ENCODE measurements at places on chromosomes 7 and 10. TPM values are rescaled to one million over a fixed set of nuclear protein-coding genes. Genes with fewer than 3 reads are reported as not detected.

The BLNK gene
- total RNA-seq: 3.8 TPM

The DIP2C gene
- total RNA-seq: 39.2 TPM

The CCL24 gene
- total RNA-seq: not detected

The WDFY4 gene
- total RNA-seq: 3.5 TPM

The IGFBP3 gene
- total RNA-seq: 105 TPM

The FAM237B gene
- total RNA-seq: not detected

The NSUN5 gene
- 18.4 TPM for total RNA-seq

The GPR141 gene
- total RNA-seq: 1.9 TPM

The ERVW-1 gene
- total RNA-seq: not detected

The PNLIPRP1 gene
- not detected for total RNA-seq

The METTL2B gene
- total RNA-seq: 38.6 TPM

The HOXA4 gene
- total RNA-seq: not detected

The CYP3A7 gene
- not detected for total RNA-seq

The KIF20B gene
- total RNA-seq: 17.2 TPM

The POLR2J gene
- 5.1 TPM for total RNA-seq

The TYW1B gene
- total RNA-seq: 10.0 TPM

The ABCB1 gene
- 8.0 TPM for total RNA-seq

The TMEM26 gene
- total RNA-seq: 7.7 TPM

The INMT gene
- 3.2 TPM for total RNA-seq

The LIPK gene
- not detected for total RNA-seq

The CYP2C19 gene
- not detected for total RNA-seq

The PDZD7 gene
- 2.1 TPM for total RNA-seq

The BTBD16 gene
- total RNA-seq: 0.16 TPM

The GNA12 gene
- total RNA-seq: 35.2 TPM

The OPN4 gene
- not detected for total RNA-seq

The SGPL1 gene
- 45.7 TPM for total RNA-seq

The NEUROD6 gene
- total RNA-seq: 0.93 TPM

The HTR5A gene
- 0.22 TPM for total RNA-seq

The UPK3B gene
- total RNA-seq: 0.99 TPM

The P4HA1 gene
- total RNA-seq: 107 TPM

The FBXL13 gene
- 10.0 TPM for total RNA-seq

The PRF1 gene
- 0.71 TPM for total RNA-seq

The PRDX3 gene
- total RNA-seq: 99.4 TPM

The FASTK gene
- 65.1 TPM for total RNA-seq

The COL17A1 gene
- 17.3 TPM for total RNA-seq

The MKX gene
- total RNA-seq: 13.1 TPM

The STAG3 gene
- 0.55 TPM for total RNA-seq

The AKR1C8 gene
- 0.27 TPM for total RNA-seq

The SPDYE5 gene
- 0.22 TPM for total RNA-seq

The SCART1 gene
- 2.9 TPM for total RNA-seq

The C10orf53 gene
- total RNA-seq: not detected

The SEMA3D gene
- 53.6 TPM for total RNA-seq

The CYP2W1 gene
- 14.5 TPM for total RNA-seq

The SFTPA1 gene
- not detected for total RNA-seq

The PLEKHA1 gene
- total RNA-seq: 86.7 TPM

The EN2 gene
- 0.11 TPM for total RNA-seq

The UCN3 gene
- not detected for total RNA-seq

The POM121 gene
- total RNA-seq: 17.7 TPM

The ZNF277 gene
- 43.4 TPM for total RNA-seq

The ATOH7 gene
- total RNA-seq: 11.4 TPM

The OR2A42 gene
- 0.16 TPM for total RNA-seq

The NEURL1 gene
- total RNA-seq: 16.8 TPM

The LBX1 gene
- not detected for total RNA-seq

The SLC26A4 gene
- total RNA-seq: 0.60 TPM

The ZNF398 gene
- total RNA-seq: 30.3 TPM

The PHKG1 gene
- 4.7 TPM for total RNA-seq

The FOXP2 gene
- 109 TPM for total RNA-seq

The NACAD gene
- total RNA-seq: 8.9 TPM
